ENCODE measurements at places on chromosomes 5 and 9. TPM values are rescaled to one million over a fixed set of nuclear protein-coding genes. Genes with fewer than 3 reads are reported as not detected.
A peak's percentile ranks its signal among the peaks of the same experiment; 100 is the strongest.

GRCh38 chr5:175590471-175590881 lies 67.4 kb upstream of the HRH2 start:
- peak; percentile 33 for DNase-seq

DNA sequence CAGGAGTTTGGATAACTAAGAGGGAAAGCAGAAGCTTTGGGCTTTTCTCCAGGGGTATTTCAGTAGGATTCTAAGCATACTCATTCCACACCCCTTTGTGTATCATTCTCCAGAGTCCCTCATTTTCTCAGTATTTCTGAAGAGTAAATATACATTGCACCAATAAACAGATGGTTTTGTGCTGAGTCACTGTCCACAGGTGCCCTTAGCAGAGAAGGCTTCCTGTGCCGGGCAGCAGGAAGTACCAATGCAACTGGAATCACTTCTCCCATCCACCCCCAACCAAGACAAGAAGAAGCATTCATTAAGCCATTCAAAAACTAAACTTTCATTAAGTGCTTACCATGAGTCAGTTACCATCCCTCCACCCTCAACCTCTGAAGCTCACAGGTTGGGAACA lies 3.6 kb upstream of the CCNJL start:
- peak; percentile 91 for DNase-seq

DNA sequence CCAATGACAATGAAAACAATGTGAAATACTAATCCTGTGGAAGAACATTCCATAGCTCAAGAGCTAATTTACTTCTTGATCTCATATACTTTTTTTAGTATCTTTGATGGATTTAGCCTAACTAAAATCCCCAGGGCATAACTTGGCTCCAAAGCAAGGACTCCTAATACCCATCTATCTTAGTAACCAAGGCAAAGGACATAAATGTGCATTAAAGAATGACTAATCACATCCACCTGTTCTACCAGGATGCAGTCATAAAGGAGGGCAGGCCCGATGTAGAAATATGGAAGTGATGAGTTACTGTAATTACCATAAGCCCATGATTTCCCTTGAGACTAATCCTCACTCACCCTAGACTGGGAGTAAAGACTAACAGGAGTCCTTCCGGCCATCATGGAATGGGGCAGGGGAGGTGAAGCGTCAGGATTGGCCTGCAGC lies 56.9 kb downstream of the KIF24 start:
- DNase-seq = no peak

Gene FCN2
- total RNA-seq = not detected

DNA sequence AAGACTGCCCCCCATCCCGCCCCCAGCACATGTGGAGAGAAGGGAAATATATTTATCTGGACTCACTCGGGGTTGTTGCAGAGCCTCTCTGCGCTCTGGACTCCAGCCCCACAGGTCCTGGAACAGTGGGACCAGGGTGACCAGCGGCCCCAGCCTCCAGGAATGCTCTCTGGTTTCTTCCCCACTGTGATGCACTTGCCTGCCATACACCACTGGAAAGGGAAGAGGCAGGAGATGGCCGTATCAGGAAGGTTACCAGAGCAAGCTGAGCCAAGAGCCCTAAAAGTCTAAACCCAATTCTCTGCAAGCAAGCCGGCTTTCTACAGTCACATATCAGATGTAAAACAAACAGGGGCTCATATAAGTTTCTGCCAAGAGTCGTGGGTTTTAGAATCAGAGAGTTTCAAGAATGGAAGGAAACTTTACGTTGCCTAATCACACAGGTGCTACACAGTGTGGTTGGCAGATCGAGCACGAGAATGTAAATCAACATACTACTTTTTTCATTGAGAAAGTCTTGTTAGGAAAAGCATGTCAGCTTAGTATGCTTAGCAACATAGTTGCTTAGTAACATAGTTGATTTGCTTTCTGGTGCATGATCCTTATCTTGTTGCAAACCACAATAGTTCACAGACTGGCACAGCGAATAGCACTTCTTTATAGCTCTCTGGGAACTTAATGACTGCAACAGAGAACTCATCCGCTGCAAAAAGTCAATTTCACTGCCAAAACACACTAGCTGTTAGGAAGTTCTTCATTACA lies 201.2 kb downstream of the TARS1 start:
- no peak for DNase-seq

Gene IL11RA
- total RNA-seq = 34.4 TPM

DNA sequence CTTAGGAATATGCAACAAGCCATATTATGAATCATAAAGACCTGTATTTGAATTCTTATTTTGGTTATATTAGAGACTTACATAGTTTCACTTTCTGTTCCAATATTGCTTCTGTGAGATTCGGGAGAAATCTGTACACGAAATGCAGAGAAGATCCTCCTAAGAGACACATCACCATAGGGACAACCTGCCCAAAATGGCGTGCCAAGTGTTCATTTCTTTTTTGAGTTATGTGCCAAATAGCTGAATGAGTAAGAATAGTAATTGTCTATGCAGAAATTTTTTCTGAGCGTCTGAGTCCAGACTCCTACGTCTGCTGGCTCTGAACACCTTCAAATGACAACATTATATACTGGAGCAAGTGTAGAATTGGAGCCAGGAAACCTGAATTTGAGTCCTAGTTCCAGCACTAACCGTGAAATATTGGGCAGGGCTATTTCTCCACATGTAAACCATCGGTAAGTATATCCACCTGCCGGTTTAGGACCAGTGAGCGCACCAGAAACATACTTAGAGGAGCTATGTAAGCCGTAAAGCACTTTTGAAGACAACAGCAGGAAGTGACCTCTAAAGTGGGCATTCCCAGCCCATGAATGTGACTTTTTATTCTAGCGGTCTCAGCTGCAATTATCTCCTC lies 163.9 kb upstream of the DMRT1 start:
- no peak for DNase-seq

DNA sequence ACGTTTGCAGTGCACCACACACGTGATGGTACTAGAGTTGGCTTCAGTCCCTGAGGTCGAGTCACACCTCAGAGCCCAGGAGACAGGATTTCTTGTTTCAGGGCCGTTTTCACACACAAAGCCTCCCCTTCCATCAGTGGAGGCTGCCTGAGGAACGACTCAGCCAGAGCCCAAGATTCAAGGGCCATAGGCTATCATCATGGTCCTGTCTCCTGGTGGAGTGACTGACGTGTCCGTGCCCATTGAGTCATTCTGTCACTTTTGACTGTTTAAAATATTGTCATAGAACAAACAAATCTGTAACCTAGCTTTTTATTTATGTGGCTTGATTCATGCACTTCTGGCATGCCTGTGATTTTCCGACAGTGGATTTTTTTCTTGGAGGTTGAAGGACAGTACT lies 28.3 kb downstream of the CAMK2A start:
- DNase-seq = no peak

Gene SPATA6L
- total RNA-seq = not detected

- no peak for DNase-seq
Observed at GRCh38 chr5:4636378-4636777, 503.8 kb upstream of the ADAMTS16 start.

Gene SLC36A3
- not detected for total RNA-seq

DNA sequence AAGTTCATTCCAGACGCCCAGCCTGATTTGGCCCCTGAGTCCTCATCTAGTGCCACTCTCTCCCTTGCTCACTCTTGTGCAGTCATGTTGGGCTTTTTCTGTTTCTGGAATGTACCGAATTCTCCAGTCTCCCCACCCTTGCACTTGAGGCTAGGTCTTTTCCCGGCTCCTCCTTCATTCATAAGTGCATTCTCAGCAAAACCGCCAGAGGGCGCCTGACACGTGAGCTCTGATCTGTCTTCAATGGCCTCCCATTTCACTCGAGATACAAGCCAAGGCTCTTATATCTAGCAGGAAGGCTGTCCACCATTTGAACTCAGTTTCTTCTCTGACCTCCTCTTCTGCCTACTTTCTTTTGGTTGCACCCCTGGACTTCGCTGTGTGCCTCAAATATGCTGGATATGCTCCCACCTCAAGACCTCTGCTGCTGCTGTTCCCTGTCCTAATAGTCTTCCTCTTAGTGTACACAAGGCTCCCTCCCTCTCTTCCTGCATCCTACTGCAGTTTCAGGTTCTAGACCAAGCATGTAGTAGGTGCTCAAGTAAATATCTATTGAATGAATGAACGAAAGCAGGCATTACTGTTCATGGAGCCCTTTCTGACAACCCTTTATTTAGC lies 568.1 kb upstream of the WWC1 start:
- DNase-seq = peak; percentile 87

DNA sequence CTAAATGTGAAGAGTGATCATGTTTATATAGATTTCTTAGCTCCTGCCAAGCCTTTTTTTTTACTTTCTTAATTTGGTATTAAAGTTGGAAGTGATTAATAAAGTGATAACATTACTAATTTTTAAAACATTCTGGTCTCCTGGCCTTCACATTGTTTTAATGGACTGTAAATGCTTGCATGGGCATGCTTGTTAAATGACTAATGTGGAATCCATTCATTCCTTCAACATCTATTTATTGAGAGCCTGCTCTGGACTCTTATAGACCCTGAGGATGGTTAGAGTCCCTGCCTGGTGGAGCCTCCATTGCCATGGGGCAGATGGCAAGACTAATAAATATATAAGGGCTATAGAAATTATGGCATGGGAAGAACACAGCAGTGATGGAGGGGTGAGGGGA lies 103.5 kb downstream of the NTRK2 start:
- no peak for DNase-seq

Gene GMCL2
- not detected for total RNA-seq

Gene GLDC
- total RNA-seq = not detected

GRCh38 chr5:158407824-158408195 lies 548.9 kb upstream of the CLINT1 start:
- DNase-seq = no peak

- DNase-seq = no peak
Observed at GRCh38 chr5:4375640-4376039, 764.5 kb upstream of the ADAMTS16 start.

Gene FAM78A
- 0.03 TPM for total RNA-seq

GRCh38 chr9:4640027-4640426 lies 22.1 kb upstream of the PLPP6 start:
- DNase-seq = no peak

DNA sequence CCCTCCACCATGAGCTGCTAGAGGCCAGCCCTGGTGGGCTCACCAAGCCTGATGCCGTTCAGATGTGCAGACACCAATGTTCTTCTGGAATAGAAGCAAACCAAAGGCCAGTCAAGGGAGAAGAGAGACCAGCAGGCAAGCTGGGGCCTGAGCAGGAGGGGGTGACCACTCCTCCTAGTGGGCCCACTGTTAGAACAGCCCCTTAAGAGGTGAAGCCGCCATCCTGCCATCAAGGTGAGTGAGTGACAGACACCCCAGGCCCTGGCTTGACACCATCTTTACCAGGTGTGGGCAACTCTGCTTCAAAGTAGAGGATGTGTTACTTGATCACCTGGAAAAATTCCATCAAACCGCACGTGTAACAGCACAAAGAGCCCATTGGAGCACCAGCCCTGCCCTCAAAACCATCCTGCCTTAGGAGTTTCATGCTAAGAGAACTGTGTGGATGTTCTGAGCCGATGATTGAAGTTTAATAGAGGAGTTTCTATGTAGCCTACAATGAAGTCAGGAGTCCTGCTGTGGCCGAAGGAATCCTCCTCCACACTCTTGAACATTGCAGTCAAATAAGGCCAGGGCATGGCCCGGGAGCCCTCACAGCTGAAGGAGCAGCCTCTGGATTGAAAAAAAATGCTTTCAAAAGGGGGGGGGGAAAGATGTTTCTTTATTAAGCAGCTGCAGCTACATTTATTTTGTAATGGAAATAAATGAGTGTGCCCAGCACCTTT lies 20.8 kb downstream of the AMBP start:
- peak; percentile 17 for DNase-seq

GRCh38 chr5:79975422-79975821 lies 15.6 kb downstream of the MTX3 start:
- DNase-seq = no peak

- no peak for DNase-seq
Observed at GRCh38 chr5:82352146-82352791, 74.1 kb upstream of the RPS23 start.

DNA sequence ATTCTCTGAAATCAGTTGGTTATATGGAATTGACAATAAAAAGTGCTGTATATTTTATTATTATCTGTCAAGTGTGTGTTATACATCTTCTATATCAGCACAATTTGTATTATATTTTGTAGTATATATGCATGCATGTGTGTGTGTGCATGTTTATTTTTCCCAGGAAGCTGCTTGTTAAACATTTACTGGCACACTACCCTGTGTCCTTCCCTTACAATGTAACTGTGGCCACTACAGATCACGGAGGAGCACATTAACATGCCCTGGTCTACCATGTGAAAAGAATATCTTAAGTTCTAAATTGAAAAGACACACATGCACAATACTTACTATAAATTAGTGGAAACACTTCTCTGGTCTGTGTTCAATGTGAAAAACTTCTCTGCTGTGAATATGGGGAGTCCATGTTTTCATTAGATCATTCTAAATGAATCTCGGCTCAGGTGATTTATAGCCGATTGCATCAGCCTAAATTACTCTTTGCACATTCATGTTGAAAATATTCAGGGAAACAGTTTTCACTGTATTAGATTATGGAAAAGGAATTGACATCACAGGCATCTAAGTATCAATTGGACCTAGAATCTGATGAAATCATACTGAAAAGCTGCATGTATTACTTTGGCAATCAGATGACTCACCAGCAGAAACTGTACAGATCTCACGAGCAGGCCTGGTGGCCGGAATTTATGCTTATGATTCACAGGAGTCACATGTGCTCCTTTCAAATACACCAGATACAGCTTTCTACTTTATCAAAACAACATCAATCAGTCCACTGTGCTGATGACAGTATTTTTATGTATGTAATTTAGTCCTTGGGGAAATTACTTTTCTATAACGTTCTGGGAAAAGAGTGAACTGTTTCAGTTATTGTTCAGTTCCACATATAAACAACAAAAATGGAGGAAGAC lies 39.4 kb downstream of the LURAP1L start:
- peak; percentile 65 for DNase-seq

Gene POU5F2
- total RNA-seq = 0.34 TPM

DNA sequence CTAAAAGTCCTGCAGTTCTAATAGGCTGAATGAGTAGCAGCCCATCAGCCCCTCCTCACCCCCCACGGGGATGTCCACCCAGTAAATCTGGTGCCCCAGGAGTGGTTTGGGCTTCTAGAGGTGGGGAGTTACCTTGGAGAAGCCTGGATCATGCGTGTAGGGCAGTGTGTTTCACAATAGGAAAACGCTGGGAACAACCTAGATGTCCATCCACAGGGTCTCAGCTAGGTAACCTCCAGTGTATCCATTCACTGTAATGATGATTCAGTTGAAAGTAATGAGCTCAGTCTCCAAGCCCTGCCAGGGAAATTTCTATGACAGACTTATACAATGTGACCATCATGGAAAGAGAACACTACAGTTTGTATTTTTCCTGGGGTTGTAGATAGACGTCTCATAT lies 51.8 kb downstream of the NDST1 start:
- DNase-seq = no peak

- DNase-seq = no peak
Observed at GRCh38 chr5:128413356-128413755, 124.7 kb downstream of the FBN2 start.
